ENCODE measurements at places on chromosomes 7 and 10.

- no peak for DNase-seq
Measured at GRCh38 chr10:43644252-43644651, 4.4 kb downstream of the ZNF32 start.

- DNase-seq = no peak
Measured at GRCh38 chr10:10110844-10111490, 906.7 kb upstream of the CELF2 start.

GRCh38 chr7:108102671-108103312 is 27.4 kb downstream of the LAMB4 start:
- DNase-seq = no peak

DNA sequence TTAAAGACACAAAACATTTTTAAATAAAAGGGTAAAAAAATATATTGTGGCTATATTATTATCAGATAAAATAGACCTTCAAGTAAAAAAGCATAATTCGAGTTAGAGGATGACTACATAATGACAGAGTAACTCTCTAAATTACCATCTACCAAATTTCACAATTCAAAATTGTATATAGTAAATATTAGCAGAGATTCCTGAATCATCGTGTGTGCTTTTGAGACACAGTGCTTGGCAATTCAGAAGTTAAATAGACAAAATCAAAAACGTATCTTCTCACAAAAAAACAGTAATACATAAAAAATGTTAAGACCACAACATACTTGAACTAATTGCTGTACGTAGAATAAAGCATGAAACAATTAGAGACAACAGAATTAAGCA is 110.4 kb downstream of the AHR start:
- DNase-seq = no peak

GRCh38 chr7:72430531-72430930 is 18.4 kb upstream of the CALN1 start:
- no peak for DNase-seq

DNA sequence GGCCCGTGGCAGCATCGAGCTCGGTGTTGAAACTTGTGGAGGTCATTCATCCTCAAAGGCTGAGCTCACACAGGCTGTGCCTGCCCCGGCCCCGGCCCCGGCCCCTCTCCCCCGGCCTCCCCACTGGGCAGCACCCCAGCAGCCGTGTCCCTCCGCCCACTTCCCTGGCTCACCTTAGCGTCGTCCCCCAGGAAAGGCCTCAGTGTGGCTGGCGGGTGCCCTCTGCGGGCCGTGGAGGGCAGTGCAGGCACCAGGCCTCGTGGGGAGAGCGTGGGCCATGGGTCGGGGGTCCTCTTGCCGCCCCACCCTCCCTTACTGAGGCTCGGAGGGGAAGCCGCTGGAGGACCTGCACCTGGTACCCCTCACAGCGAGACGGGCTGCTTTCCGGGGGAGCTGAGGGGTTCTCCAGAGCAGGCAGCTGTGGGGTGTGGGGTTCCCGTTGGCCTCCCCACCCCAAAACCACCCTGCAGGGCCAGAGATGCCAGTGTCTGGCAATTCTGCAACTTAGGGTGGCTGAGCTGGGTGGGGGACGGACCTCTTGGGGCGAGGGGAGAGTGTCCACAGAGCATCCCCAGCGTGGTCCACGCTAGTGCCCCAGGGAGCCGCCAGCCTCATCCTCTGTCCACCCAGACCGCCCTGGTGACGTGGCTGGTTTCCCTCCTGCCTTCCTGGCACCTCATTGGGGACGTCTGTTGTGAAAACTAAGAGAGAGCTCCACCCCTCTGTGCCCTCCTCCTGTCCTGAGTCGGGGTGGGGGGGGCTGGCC is 44.2 kb upstream of the DPYSL4 start:
- peak; percentile 65 for DNase-seq

GRCh38 chr10:77455561-77455960 is 182.0 kb downstream of the KCNMA1 start:
- no peak for DNase-seq

DNA sequence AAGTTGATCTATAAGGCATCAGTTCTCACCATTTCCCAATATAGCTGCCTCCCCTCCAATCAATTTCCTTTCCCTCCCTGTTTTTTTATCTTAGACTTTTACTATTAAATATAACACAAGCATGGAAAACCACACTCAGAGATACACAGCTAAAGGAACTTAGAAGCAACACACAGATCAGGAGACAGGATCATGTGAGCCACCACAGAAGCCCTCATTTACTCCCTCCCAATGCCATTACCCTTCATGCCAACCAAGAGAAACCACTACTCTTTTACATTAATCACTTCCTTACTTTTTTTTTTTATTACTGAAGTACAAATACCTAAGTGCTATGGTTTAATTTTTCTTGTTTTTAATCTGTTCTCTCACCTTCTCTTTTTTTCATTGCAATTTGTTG is 33.0 kb downstream of the COG5 start:
- no peak for DNase-seq

DNA sequence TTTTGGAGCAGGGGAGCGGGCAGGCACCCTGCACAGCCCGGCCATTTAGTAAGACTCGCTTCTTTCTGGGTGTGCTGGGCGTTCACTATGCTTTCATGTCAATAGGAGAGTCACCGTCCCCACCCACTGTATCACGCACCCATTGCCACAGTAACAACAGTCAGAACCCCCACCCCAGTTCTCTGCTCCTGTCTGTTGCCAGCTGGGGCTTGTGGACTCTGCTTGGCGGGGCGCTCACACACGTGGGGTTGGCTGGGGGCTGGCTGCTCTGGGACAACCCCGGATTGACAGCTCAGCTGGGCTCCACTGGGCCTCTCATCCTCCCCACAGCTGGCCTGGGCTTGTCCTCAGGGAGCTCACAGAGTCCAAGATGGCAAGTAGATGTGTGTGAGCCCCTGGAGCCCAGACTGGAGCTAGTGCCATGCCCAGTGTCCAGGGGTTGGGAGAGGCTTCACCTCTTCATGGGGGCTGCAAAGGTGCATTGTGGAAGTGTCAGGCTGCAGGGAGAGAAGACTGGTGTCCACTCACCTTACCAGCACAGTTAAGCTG is 59.6 kb downstream of the GLRX3 start:
- DNase-seq = no peak

GRCh38 chr10:63878428-63878827 is 357.2 kb downstream of the REEP3 start:
- no peak for DNase-seq

- DNase-seq = no peak
Measured at GRCh38 chr7:105298439-105298894, 90.3 kb downstream of the SRPK2 start.

DNA sequence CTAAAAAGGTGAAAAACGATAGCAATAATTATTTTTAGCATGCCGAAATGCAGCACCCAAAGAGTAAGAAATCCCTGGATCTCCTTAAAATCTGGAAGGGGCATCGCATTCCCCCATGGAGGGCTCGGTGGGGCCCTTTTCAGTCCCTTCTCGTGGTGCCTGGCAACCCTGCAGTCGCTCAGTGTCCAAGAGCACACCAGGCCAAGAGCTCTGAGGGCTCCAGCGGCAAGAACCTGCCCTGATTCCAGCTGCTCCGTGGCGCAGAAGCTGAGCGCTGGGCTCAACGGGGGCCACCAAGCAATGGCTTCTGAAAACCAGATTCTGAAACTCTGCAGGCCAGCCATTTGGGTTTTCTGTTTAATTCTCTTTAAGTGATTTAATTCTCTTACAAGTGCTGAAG is 131.2 kb downstream of the PRKAG2 start:
- no peak for DNase-seq

DNA sequence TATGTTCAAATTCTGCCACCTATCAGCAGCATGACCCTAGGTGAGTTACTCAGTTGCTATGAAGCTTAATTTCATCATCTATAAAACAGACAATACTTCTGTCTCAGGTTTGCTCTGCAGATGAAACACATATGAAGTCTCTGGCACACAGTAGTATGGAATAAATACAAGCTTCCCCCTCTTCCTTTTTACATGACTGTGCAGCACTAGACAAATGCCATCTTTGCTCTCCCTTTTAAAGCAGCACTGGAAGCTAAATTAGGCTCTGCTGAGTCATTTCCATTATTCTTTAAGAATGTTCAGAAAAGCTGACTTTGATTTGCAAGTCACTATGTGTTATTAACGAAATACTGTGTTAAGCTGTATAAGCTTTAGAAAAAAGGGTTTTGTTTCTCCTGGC is 40.7 kb upstream of the ANAPC16 start:
- DNase-seq = no peak

DNA sequence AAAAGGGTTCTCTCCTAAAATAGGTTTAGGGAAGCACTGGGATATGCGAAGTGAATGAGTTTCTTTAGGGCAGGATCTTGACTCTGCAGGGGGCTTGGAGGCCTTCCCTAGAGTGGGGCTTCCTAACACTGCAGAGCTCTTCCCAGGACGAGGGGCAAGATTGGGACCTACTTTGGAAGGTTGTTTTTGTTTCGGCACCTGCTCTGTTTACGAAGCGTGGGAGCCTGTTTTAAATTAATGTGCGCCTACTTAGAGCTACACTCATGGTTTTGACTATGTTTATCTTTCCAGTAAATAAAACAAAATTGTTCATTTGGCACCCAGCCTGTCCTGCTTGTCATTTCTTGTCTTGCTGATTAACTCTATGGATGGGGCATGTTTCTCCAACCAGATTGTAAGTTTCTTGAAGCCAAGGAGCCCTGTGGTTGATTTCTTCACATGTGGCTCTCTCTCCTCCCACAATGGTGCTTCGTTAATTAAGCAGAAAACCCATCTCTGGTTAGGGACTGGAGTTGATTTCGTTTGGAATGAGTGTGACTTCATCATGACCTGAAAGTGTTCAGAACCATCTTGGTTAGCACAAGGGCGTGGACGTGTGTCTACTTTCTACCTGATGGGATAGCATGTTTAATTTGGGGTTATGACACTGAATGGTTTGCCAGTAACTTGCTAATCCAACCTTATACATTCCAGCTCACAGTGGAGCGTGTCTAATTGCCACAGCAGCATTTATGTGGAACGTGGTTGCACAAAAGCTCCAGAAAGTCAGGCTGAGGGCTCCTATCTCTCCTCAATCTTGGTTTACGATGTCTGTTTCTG is 98.1 kb downstream of the TCF7L2 start:
- DNase-seq = no peak

DNA sequence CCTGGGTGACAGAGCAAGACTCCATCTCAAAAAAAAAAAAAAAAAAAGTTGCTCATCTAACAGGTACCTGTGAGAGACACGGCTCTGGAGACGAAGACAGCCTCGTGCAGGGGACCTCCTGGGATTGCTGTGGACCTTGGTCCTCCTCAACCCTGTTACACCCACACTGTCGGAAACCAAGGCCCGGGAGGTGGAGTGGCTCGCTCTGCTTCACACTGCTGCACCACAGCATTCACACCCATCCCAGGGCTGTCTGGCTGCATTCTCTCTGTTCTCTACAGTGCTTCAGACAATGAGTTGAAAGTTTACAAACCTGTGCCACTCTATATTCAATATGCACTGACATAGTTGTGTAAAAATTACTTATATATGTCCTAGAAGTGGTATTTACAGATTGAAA is 101.0 kb upstream of the TNS3 start:
- DNase-seq = no peak

DNA sequence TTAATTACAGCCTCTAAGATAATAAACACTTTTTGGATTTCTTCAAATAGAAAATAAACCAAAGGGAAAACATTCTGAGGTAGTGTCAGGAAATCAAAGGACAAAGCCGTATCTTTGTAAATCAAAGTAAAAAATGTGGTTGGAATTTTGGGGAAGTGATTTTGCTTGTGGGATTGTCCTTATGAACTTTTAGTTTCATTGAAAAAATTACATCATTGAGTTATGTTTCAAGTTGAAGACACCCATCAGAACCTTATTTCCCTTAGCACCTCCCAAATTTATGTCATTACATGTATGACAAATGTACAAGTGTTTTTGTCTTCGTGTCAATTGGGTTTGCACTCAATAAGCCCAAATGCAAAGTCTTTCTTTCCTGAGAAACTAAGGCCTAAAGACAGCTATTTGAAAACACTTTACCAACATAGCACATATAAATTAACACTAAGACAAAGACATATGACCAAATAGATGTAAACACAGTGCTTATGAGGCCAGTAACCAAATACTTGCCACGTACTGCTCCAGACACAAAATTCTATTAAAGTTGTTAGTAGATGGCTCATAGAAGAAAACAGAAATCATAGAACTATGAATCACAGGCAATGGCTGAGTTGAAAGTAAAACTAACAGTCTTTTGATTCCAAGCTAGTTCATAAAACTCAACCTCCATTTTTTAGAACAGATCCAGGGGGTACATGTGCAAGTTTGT is 26.9 kb upstream of the LAMB4 start:
- no peak for DNase-seq

DNA sequence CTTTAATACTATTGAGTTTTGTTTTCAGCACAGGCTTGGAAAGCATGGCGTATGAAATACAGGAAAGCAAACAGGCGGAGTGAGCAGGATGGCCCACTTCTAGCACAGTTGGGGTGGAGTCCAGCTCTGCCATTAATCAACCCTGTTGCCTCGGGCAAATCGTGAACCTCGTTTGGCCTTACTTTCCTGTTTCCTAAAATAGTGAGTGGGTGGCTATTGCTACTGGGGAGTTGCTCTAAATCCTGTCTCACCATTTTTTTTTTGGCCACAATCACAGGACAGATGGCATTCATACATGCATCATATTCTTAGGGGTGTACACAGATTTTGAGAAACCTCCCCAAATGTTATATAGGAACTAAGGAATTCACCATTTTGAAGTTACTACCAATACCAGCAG is 157.8 kb downstream of the ANLN start:
- DNase-seq = no peak

DNA sequence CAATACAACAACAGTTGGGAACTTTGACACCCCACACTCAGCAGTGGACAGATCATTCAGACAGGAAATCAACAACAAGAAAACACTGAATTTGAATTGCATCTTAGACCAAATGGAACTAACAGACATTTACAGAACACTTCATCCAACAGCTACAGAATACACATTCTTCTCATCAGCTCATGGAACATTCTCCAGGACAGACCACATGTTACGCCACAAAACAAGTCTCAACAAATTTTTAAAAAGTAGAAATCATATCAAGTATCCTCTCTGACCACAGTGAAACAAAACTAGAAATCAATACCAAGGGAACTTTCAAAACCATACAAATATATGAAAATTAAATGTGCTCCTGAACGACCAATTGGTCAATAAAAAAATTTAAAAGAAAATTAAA is 212.3 kb downstream of the DNAJC1 start:
- DNase-seq = no peak

DNA sequence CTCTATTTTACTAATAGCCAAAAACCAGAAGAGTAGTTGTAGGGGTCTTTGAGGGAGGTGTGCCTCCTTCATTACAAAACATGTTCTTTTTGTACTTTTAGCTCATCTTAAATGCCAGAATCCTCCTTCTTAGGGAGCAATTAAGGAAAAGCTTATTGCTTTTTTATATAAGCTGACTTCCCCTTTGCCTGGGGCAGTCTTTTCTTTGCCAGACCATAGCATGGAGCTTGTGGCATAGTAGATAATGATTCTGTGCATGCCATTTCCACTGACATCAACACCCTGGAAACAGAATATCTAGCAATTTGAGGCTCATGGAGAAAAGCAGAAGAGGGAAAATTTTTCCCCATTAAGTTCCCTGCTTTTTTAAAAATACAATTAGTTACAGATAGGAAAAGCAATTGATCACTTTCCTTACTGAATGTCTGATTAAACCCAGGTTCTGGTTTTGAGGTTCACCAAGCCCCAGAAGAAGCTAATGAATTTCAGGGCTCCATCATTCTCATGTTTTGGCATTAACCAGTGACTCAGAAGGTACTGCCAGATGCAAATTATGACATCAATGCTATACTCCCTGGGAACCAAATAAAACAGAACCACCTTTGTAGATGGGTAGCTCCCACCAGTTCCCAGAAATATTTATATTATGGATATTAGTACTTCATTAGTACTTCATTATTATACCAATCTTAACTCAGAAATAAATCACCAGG is 410.6 kb downstream of the KCNMA1 start:
- no peak for DNase-seq
